ENCODE measurements at places on chromosomes 12 and 14.
A peak's percentile ranks its signal among the peaks of the same experiment; 100 is the strongest.

- DNase-seq: no peak
These were observed 2.5 kb upstream of the AICDA start for GRCh38 chr12:8615206-8615605.

GRCh38 chr12:125245581-125246557 lies 180.6 kb downstream of the AACS start:
- DNase-seq: no peak

DNA sequence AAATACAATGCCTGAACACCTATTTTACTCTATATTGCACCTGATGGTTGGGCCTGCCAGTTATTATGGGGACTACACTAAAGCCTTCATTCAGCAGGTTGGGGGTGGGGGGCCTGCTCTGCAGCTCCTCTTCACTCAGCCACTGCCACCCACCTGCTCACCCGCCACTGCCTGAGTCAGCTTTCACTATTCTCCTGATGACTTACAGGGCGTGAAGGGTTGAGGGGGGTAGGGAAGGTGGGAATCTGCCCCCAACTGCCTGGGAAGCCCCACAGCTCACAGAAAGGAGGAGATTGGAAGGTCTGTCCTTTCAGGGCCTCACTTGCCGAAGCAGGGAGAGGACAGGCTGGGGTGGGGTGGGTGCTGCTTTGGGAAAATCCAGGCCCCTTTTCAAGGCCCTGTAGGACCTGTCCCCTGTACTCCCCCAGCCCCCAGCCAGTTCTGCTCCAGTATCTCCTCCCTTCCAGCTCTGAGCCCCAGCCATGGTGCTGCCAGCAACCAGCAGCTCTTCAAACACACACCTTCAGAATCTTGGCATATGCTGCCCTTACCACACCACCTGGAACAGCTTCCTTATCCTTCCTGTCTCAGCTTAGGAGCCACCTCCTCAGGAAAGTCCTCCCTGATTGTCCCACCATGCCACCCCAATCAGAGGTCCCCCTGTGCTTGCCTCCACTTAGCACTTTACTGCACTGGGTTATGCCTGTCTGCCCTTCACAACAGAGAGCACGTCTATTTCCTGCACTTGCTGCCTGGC lies 33.1 kb downstream of the IRF2BPL start:
- no peak for DNase-seq

GRCh38 chr12:115672086-115672485 lies 605.4 kb downstream of the MED13L start:
- DNase-seq: no peak

DNA sequence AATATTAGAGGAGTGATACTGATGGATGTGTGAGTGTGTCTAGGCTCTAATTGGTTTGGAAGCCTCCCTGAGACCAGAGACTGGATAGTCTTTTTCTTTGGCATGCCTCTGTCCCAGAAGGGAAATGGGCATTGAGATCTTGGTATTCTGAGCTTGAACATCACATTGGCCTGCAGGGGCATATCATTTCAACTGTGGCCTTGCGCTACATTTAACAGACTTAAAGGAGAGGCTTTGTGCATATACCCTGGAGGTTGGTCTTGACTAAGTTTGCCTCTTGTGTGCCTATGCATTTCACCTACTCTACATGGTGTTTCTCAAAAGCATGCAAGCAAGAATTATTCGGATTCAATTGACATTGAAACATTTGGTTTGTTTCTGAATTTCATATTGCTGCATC lies 185.4 kb downstream of the TMTC2 start:
- no peak for DNase-seq

DNA sequence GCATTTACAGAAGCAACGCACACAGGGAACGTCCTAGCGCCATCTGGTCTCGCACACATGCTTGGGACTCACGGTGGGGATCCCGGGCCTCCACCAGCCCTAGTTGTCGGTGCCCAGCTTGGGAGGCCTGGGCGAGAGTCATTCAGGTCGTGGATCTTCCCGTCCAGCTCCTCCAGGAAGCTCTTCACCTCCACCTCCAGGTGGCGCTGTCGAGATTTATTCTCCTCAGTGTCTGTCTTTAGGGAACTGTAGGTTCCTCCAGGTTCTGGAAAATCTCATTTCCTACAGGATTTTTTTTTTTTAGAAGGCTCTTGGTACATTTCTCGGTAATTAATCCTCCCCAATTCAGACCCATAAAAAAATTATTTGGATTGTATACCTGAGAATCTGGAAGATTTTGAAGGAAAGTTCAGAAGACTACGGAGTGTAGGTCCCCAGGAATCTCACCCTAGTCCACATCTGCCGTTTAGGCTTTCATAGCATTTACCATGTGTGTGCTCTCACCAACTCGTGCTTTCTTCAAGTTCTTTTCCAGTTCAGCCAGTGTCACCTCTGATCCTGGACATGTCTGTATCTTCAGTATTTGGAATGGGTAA lies 910.0 kb downstream of the TMEM121 start:
- peak; percentile 63 for DNase-seq

- no peak for DNase-seq
These were observed 54.9 kb downstream of the ATF7 start for GRCh38 chr12:53571295-53571694.

DNA sequence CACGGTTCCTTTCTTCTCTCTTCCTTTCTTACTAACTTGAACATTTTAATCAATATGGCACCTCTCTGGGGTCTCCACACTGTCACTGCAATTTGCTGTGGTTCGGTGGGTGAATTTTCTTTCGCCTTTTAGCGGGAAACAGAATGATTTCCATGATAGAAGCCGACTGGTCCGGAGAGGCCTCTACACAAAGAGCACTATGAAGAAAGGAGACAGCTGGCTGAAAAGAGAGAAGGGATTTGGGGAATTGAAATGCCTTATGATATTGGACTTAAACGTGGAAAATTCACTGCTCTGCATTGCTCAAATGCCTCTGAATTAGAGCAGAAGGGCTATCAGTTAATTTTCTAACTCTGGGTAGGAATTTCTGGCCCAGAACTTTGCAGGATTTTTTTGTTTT lies 55.9 kb downstream of the KCNA5 start:
- DNase-seq: no peak

- DNase-seq: no peak
These were observed 9.5 kb downstream of the BDKRB1 start for GRCh38 chr14:96265383-96266095.

- DNase-seq: no peak
These were observed 26.5 kb upstream of the RIC8B start for GRCh38 chr12:106747973-106748436.

GRCh38 chr14:95467657-95468056 lies 48.8 kb downstream of the SYNE3 start:
- no peak for DNase-seq
